ENCODE measurements at places on chromosomes 11 and 22. TPM values are rescaled to one million over a fixed set of nuclear protein-coding genes. Genes with fewer than 3 reads are reported as not detected.

MUC2 gene
- not detected for total RNA-seq

USP2 gene
- 0.16 TPM for total RNA-seq

KRTAP5-3 gene
- not detected for total RNA-seq

GRCh38 chr11:75896843-75897419 is 81.9 kb downstream of the UVRAG start:
- no peak for DNase-seq

DNA sequence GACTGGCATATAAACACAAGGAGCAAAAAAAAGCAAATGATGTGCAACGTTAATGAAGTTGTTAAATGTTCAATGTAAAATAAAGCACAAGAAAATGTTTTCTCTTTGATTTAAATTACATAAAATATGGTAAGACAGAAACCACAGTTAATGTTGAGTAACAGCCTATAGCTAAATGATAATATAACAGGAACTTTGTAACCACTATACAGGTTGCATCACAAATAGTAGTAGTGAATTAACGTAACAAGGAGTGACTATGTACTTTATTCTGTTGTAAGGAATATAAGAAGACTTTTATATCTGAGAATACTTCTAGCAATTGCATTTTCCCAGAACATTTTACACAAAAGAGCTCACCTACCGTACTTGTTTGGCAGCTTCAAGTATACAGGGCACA is 16.9 kb downstream of the SAAL1 start:
- DNase-seq = no peak

- DNase-seq = no peak
These were observed 72.5 kb upstream of the C11orf87 start for GRCh38 chr11:109349276-109350080.

DNA sequence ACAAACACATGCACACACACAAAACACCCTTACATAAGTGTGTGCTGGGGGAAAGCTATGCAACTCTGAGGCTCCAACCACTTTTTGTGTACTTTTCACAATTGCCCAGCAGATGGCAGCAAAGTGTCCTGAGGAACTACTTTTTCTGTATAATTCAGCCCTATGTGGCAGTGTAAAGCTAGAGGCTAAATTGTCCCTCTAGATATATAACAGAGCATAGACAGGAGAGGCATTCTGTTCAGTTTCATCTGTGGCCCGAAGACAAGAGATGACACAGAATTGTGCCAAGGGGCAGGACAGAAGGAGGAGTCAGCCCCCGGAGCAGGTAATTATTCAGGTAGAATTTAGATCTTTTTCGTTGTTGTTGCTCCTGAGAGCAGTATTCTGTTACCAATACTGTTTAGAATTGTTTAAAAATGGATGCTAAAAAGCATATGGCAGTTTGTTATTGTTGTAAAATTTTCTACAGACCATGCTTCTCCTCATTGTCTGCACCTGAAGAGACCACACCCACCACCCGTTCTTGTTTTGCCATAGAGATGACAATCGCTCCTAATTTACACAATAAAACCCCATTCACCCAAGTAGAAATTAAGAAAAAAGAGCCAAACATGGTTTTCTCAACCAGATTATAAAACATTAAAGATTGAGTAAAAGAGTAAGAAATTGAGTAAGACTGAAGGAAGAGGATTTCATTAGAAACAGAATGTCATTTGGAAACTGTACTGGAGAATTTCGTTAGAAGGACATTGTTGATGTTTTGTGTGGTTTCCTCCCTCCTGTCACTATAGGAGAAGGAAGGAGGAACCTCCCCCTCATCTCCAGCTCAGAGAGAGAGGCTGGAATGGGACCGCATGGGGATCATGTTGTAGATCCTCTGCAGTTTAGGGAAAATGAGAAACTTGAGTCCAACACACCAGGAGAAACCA is 14.5 kb upstream of the MS4A7 start:
- DNase-seq = peak; percentile 42

- DNase-seq = no peak
These were observed 75.7 kb downstream of the CYB5R2 start for GRCh38 chr11:7597620-7598019.

All from naive thymus-derived CD8-positive, alpha-beta T cell (primary cell).